ENCODE measurements at places on chromosomes 4 and X. TPM values are rescaled to one million over a fixed set of nuclear protein-coding genes. Genes with fewer than 3 reads are reported as not detected.

- no peak for DNase-seq
These were observed 51.2 kb upstream of the HOPX start for GRCh38 chr4:56732301-56732700.

DNA sequence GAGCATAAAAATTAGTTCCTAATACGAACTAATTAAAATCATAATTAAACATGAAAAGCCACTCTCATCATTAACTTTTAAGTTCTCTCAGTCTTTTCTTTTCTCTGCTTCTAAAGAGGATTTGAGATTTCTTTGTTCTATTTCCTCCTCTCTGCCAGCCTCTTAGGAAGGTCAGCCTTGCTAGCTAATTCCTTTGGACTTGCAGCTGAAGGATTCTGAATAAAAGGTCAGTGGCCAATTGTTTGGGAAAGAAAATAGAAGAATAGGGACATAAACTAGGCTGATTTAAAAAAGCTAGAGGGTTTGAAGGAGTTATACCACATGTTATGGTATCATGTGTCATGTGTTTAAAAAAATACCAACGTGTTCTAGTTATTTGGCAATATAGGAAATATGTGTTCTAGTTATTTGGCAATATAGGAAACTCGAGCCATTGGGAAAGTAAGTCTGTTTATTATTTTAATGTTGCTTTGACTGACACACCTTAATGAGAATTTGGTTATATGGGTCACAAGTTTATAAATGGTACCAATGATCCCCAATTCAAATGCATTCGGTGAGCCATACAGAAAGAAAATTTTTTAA is 1668.7 kb upstream of the PCDH7 start:
- no peak for DNase-seq

DNA sequence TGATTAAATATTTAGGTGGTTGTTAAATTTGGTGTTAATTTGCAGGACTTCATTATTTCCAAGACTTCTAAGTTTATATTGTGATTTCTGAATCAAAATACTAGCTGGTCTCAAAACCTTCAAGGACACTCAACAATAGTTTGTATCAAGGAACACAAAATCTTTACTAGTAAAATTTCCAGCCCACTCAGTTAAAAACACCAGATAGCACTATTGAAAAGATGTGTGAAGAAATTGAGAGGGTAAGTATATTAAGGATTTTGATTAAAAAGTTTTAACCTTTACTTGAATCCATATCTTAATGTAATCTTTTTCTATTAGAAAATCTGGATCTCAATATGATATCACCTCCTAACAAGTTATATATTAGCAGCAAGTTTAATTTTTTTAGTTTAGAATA is 89.3 kb upstream of the UGT8 start:
- no peak for DNase-seq

Gene PRR32
- total RNA-seq: 4.9 TPM

DNA sequence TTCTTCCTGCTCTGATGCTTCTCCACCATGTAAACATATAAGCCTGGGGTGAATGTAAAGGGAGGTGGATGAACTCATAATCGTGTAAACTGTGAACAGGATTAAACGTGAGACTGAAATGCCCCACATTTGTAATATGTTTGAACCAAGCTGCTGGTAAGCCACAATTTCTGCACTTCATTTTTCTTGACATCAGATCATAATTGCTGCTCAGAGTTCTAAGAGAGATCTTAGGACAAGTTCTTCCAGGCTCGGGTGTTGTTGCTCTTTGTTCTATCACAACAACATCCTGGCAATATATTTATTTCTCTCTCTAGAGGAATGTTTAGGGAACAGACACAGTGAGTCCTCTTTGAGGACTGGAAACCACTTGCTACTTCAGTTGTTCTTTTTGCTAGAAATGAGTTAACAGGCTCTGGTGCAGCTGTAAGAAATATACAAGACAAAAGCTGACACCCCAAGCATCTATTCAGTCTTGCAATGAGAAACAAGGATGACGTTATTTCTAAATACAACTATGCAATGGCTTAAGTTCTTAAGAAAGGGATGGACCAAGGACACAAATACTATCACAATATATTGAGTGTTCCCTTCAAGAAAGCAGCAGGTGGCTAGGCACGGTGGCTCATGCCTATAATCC is 59.6 kb downstream of the LNX1 start:
- DNase-seq: no peak

DNA sequence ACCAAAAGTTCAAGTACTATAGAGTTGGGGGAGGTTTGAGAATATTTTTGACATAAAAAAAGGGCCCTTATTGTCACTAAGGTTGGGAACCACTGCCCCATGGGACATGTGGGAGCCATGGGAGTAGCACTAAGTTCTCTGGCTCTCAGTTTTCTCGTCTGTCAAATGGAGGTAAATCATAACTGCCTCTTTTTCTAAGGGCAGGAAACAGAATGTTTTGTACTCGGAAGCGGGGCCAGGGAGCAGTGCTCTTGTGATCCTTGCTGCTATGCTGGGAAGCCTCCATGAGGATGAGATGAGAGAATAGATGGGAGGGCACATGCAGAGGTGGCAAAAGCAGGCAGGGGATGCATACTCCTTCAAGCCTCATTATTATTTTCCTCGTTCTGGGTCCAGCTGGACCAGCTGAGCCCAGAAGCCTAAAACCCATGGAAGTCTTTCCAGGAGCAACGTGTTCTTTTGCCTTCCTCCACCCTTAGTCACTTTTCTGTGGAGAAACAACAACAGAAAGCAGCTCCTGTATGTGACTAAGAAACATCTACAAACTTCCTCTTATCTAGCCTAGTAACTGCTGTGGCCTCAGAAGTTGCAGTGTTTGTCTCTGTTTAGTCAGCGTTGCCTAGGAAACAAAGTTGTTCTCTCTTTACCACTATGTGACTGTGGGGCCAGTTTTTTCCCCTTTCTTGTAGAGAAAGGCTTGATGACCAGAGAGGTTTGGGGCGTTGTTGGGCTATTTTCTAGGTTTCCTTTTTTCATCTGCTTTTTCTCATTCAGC is 64.8 kb downstream of the TSC22D3 start:
- DNase-seq: no peak

DNA sequence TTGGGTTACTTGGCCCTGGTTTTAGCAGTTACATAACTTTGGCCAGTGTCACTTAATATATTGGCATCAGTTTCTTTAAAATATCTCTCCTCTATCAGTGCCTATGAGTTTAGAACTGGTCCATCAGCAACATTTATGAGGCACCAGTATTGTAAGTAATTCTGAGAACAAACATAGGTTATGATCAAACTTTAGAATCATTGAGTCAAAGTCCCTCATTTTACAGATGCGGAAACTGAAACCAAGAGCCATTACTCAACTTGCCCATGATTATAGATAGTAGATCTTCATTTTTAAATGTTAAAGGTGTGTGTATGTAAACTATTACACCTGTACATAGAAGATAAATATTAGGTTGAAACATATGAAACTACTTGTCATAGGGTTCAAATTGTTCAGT is 4.5 kb downstream of the NIPAL1 start:
- DNase-seq: no peak

- peak; percentile 73 for DNase-seq
These were observed at the start of gene RBM47 for GRCh38 chr4:40629401-40630334. Gene RBM47 (minus strand): TSS chr4:40629864. CDS start chr4:40438893, 190,971 bp downstream.

Gene UGT2A1
- total RNA-seq: not detected

- DNase-seq: no peak
These were observed 5.9 kb upstream of the NR3C2 start for GRCh38 chr4:148448141-148448540.

Gene TIGD4
- 0.10 TPM for total RNA-seq

DNA sequence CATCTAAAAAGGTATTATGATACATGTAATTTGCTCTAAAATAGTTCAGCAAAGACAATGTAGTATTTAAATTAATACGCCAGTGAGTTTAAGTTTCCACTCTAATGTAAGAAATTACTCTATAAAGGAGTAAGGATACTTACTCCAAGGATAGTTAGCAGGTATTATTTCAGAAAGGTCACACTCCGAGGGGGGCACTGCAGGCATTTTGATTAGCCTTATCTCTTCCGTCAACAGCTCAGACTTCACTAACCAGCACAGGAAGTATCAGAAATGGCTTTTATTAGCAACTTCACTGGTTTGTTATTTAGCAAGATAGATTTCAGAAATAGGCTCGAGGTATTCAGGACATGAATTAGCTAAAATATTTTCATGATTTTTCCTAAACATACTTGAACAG is 127.0 kb downstream of the COX18 start:
- DNase-seq: no peak

- DNase-seq: no peak
These were observed 204.9 kb downstream of the GBA3 start for GRCh38 chr4:22897520-22898108.

Gene ERVMER34-1
- total RNA-seq: 2.0 TPM

Gene OTC
- total RNA-seq: 0.32 TPM

Gene SLC49A3
- total RNA-seq: 17.2 TPM

- no peak for DNase-seq
These were observed 48.4 kb downstream of the SMIM20 start for GRCh38 chr4:25962393-25962792.

DNA sequence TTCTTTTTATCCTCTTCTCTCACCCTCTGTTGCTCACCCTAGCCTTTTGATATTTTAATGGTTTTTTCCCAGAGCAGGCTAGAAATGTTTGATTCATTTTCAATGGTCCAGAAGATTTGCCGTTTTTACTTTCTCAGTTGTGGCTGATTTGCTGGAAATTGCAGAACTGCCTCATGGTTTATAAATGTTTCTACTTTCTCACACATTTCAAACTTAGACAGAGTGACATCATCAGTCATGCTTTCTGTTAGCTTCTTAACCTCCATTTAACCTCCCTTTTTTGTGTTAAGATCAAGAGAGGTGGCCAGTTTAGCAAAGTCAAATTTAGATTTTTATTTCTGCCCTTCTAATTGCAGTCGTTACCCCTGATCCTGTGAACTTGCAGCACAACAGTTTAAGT is 8.7 kb downstream of the RXFP1 start:
- no peak for DNase-seq

GRCh38 chr4:114180481-114180880 is 201.0 kb upstream of the ARSJ start:
- DNase-seq: peak; percentile 27

Gene IL13RA2
- 0.37 TPM for total RNA-seq

GRCh38 chrX:113297437-113297836 is 456.8 kb upstream of the AMOT start:
- DNase-seq: no peak

Gene XAGE2
- total RNA-seq: not detected

- DNase-seq: no peak
These were observed 20.6 kb downstream of the PIR start for GRCh38 chrX:15472531-15472930.

DNA sequence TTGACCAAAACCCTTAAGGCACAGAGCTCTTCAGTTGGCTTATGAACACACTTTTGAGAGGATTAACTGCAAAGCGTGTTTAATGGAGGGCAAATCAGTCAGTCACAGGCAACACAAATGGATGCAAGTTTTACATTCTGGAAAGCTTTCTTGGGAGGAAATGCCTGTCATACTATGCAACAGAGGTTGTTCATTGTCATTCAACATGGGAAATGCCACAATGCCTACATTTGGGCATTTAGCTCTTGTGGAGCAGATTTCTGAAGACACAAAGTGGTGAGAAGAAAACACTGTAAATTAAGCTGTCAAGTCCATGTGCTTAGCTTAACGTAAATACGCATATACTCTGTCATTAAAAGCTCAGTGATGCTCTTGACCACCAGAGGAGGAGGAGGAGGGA is 41.1 kb downstream of the CBLL2 start:
- no peak for DNase-seq

Gene F8A2
- not detected for total RNA-seq

Gene SLC6A14
- not detected for total RNA-seq

DNA sequence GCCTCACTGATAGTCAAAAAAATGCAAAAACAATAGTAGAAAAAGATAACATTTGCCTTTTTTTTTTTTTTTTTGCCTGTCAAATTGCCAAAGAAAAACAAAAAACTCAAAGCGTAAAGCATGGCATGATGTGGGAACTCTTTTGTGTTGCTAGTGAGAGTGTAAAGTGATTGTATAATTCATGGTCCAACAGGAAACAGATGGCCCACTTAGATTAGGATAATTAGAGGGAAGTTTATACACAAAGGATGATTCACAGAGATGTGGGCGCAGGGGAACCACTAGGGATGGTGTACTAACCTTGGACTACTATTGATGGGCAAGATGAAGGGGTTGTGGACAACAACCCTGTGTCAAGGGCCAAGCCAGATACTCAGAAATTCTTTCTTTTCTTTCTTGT is 16.4 kb downstream of the MCUB start:
- DNase-seq: no peak

Gene ASMT
- total RNA-seq: 0.24 TPM

- DNase-seq: peak; percentile 25
These were observed 60.3 kb downstream of the BEND2 start for GRCh38 chrX:18160369-18160768.

Gene NAA11
- not detected for total RNA-seq

Gene F11
- total RNA-seq: not detected

Gene PDZD4
- 4.3 TPM for total RNA-seq

DNA sequence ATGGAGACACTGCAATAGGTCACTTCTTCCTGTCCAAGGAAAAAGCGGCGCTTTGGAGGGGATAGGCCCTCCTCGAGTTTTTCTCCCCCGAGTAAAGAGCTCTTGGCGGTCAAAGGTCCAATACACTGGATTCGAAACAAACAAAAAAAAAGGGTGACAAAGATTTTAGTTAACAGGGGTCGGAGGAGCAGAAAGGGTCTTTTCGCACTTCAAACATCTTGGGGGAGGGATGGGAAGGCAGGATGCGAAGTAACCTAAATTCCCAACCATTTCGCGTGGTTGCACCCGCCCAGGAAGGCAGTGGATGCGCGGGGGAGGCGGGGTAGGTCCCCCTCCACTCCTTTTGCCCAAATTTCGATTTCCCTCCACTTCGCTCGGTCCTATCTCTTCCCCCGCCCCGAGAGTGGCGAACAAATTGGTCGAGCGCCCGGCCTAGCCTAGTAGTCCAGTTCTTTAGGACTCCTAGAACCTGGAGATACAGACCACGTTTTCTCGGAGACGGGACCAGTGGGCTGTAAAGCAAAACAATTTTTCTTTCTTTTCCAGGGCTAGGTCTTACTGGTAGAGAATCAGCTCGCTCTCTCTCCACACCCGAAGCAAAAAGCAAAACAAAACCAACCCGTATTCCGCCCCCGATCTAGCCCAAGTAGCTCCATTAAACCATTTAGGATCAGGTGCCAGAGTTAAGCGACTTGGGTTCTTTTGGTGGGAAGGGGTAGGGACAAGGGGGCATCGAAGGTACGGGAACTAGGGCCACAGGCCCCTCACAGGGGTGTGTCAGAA is 2.0 kb upstream of the STAG2 start:
- DNase-seq: peak; percentile 56

Gene HOPX
- 17.1 TPM for total RNA-seq

Gene GYPE
- 1.3 TPM for total RNA-seq

GRCh38 chr4:129974730-129975129 is 878.8 kb downstream of the C4orf33 start:
- DNase-seq: no peak

- no peak for DNase-seq
These were observed 31.2 kb downstream of the RNF175 start for GRCh38 chr4:153728660-153729059.

DNA sequence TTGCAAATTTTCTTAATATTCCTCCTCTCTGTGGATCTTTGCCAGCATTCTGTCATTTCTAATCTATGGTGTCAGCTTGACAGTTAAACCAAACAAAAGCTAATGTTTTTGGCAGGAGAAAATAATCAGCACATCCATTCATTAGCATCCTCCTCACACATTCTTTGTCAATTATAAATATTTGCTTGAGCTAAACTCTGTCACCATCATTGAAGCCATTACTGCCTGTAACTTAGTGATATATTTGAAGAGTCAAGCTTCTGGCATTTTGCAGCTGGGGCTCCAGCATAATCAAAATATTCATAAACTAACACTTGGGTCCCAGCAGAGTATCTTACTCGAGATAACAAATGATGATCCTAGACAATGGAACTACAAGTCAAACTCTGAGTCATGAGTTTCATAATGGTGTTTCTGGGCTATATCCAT is 126.1 kb downstream of the EIF4E start:
- no peak for DNase-seq

Data from left cardiac atrium (tissue), 4 donors.